GM23338 (cell line): ENCODE measurements at places on chromosomes 13 and 19.

- peaks cover 75% of the 10 kb centered on the region for H3K36me3 ChIP-seq
- H3K4me3 ChIP-seq = no peak overlapping the region
- H3K4me1 ChIP-seq = no peaks in the 10 kb centered on the region
- no peaks in the 10 kb centered on the region for H3K27me3 ChIP-seq
Observed at GRCh38 chr19:38838986-38839761, 7.6 kb upstream of the ECH1 start.

- H3K27me3 ChIP-seq = no peaks in the 10 kb centered on the region
- H3K36me3 ChIP-seq = 0 out of 2 replicates have a peak, but pooled peaks cover 6% of the 10 kb centered on the region
- no peak overlapping the region for H3K4me3 ChIP-seq
- no peak for DNase-seq
Observed at GRCh38 chr19:5058521-5059212, 89.8 kb downstream of the KDM4B start.

DNA sequence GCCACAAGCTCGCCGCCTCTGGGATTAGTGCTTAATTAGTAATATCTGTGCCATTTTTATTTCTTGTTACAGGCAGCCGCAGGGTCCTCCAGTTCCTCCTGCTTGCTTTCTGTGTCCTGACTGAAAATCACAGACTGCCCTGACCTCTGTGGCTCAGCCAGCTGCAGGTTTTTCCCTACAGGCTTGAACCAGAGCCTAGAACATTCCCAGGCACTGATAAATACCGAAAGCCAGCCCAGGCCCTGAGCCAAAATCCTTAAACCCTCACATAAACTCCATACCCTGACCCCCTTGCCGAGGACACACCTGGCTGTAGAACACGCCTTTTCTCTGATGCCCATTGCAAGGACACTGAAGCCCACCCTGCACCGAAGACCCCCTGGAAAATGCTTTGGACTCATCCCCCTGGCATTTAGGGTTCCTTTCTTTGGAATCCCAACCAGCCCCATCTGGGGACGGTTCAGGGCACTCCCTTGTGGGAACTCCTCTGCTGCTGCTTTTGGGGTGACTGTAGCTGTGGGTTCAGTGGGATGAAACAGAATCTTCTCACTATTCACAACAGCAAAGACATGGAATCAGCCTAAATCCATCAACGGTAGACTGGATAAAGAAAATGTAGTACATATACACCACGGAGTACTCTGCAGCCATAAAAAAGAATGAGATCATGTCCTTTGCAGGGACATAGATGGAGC, 15.5 kb downstream of the DPP9 start:
- no peak for DNase-seq
- H3K27ac ChIP-seq = no peak overlapping the region
- no peak overlapping the region for H3K4me3 ChIP-seq
- no peaks in the 10 kb centered on the region for H3K4me1 ChIP-seq

GRCh38 chr13:85148009-85148408, 651.2 kb downstream of the SLITRK6 start:
- no peak overlapping the region for H3K4me3 ChIP-seq
- peak; percentile 24 for DNase-seq
- no peaks in the 10 kb centered on the region for H3K27me3 ChIP-seq
- H3K4me1 ChIP-seq = no peaks in the 10 kb centered on the region

DNA sequence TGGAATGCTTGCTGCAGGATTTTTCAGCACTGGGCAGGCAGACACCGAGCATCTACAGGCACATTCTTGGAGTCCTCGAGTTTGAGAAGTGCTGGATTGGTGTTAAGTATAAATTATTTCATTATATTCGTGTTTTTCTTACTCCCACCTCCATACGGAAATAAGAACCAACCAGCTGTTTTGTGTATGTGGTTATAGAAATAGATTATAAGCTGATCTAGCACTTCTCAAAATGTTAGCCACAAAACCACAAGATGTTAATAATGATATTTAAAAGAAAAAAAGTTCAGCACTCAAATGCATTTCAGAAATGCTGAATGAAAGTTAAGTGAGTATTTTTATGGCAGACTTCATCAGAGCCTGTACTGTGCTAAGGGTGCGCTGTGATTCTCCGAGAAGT, 24.0 kb upstream of the TEX29 start:
- H3K4me1 ChIP-seq = no peaks in the 10 kb centered on the region
- H3K4me3 ChIP-seq = no peak overlapping the region
- DNase-seq = no peak
- peaks cover 5% of the 10 kb centered on the region; the same call in 1 of the 2 replicates for H3K36me3 ChIP-seq
- no peak overlapping the region for H3K27ac ChIP-seq
- H3K27me3 ChIP-seq = no peaks in the 10 kb centered on the region

DNA sequence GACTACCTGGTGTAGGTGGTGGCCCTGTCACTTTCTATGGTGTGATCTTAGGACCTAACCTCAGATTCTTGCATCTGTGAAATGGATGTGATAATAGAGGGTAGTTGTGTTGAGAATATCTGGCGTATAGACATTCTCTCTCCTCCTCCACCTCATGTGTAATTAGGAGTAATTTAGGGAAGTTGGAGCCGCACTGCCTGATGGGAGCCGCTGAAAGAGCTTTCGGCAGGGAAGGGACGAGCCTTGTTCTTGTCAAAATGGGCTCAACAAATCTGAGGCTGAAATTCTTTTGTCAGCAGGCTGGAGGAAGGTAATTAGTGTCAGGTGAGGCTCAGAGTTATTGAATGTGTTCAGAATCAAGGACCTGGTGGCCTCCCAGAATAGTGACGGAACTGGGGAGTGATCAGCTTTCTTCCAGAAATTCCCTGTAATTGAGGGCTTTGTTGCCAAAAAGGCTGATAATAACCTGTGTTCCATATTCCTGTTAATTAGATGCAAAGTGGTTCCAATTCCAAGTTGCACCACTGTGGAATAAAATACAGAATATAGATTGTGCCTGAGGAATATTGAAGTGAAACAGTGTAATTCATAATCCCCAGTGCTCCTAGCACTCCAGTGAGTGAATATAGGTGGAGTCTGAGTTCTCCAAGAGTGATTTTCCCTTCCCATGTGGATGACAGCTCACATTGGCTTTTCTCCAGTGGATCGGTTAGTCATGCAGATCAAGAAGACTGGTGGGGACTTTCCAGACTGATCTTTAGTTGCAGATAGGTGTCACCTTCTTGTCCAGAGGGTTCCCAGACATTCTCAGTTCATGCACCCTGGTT, 47.5 kb downstream of the SPATA13 start:
- H3K27ac ChIP-seq = no peak overlapping the region
- no peaks in the 10 kb centered on the region for H3K27me3 ChIP-seq
- H3K36me3 ChIP-seq = no peaks in the 10 kb centered on the region
- peaks cover 10% of the 10 kb centered on the region; the same call in 1 of the 2 replicates for H3K4me1 ChIP-seq

- H3K27ac ChIP-seq = no peak overlapping the region
- H3K4me3 ChIP-seq = no peak overlapping the region
- no peak for DNase-seq
Observed at GRCh38 chr19:11324079-11324661, 15.3 kb downstream of the RAB3D start.

- no peak for DNase-seq
- no peaks in the 10 kb centered on the region for H3K36me3 ChIP-seq
- H3K4me3 ChIP-seq = no peak overlapping the region
- no peaks in the 10 kb centered on the region for H3K4me1 ChIP-seq
Observed at GRCh38 chr13:28568286-28568685, 73.4 kb upstream of the FLT1 start.

DNA sequence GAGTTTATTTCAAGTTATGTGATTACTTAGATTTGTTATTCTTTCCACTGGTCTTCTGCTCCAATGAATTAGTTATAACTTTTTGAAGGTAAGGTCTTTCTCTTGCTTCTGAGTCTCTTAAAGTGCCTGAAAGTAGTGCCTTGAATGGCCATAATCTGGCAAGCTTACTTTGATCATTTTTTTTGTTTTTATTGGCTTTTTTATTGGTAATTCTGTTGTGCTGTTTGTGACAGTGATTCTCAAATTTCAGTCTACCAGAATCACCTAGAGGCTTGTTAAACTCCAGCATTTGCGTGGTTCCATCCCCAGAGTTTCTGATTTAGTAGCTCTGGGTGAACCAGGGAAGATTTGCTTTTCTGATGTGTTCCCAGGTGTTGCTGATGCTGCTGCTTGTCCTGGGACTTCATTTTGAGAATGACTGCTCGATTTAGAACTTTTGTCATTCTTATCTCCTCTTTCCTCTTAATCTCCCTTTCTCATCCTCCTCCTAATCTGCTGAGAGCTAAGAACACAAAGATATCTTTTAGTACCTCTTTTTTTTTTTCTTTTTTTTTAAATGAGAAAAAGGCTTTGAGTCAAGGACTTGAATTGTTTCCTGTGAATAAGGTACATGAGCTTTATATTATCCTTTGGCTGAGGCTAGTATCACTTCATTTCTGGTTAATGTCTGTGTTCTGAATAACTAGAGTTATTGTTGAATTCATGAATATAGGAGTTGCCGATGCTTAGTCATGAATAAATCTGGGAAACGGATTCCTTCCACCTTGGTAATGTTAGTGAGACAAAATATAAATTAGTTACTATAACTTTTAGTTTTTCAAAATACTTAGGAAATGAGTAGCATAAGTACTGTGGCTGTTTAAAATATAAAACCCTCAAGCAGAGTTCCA, 91.4 kb downstream of the PAN3 start:
- H3K4me3 ChIP-seq = no peak overlapping the region
- DNase-seq = peak; percentile 31
- H3K27me3 ChIP-seq = no peaks in the 10 kb centered on the region
- peaks cover 16% of the 10 kb centered on the region for H3K4me1 ChIP-seq

- no peak for DNase-seq
- H3K4me1 ChIP-seq = peaks cover 9% of the 10 kb centered on the region; the same call in 1 of the 2 replicates
- H3K4me3 ChIP-seq = no peak overlapping the region
- H3K27me3 ChIP-seq = peaks cover 93% of the 10 kb centered on the region
- H3K27ac ChIP-seq = no peak overlapping the region
Observed at GRCh38 chr19:18794692-18795091, 3.6 kb upstream of the COMP start.

- peaks cover 26% of the 10 kb centered on the region for H3K36me3 ChIP-seq
- H3K27me3 ChIP-seq = no peaks in the 10 kb centered on the region
- no peak for DNase-seq
- H3K4me3 ChIP-seq = no peak overlapping the region
- H3K27ac ChIP-seq = no peak overlapping the region
Observed at GRCh38 chr13:52022356-52022755, 2.1 kb upstream of the UTP14C start.

DNA sequence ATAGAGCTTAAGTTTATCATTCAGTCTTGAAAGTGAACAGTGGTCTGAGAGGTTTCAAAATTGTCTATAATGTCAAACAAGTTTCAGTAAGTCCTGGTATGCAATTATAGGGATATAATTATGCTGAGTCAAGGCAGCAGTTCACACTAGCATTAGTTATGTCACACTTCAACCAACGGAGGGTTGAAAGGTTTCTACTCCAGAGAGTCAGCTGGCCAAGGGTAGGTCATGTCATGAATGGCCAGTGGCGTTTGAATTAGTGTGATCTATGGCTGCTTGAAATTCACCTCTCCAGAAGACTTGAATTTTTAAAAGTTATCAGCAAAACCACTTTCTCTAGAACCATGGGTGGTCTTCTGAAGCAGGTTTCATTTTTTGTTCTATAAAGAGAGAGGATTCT, 108.6 kb downstream of the TNFRSF19 start:
- 0 out of 2 replicates have a peak, but pooled peaks cover 5% of the 10 kb centered on the region for H3K36me3 ChIP-seq
- no peak overlapping the region for H3K4me3 ChIP-seq
- H3K4me1 ChIP-seq = peaks cover 6% of the 10 kb centered on the region; the same call in 1 of the 2 replicates
- no peaks in the 10 kb centered on the region for H3K27me3 ChIP-seq

- H3K4me3 ChIP-seq = no peak overlapping the region
- no peaks in the 10 kb centered on the region for H3K27me3 ChIP-seq
- H3K27ac ChIP-seq = no peak overlapping the region
Observed at GRCh38 chr19:351976-352625, 7.5 kb upstream of the MIER2 start.

DNA sequence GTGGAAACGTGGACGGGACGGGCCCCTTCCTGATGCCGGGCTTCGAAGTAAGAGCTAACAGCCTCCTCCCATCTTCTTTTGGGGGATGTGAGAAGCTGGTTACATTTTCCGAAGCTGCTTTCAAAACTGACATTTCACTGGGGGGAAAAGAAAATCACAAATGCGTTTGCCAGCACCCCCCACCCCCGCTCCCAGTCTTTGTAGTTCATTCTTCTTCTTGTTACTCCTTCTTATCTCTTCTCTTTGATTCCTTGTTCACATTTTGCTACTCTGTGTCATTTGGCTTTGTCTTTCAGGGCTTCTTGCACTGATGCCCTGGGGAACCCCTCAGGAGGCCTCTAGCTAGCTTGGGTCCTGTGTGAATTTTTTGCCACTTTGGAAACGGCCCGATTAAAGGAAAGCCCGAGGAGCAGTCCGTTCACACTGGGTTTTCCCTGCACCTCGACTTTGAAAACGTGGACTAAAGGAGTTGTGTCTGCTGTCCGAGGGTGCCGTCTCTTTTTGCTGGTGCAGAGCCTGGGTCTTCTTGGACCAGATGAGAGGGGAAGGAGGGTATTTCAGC, 1.3 kb downstream of the CARM1 start:
- peak overlapping the region; percentile 83 for H3K4me3 ChIP-seq
- DNase-seq = no peak
- H3K36me3 ChIP-seq = no peaks in the 10 kb centered on the region
- no peaks in the 10 kb centered on the region for H3K27me3 ChIP-seq
- peaks cover 21% of the 10 kb centered on the region for H3K4me1 ChIP-seq
- H3K27ac ChIP-seq = peak overlapping the region; percentile 66; the same call in 1 of the 2 replicates

DNA sequence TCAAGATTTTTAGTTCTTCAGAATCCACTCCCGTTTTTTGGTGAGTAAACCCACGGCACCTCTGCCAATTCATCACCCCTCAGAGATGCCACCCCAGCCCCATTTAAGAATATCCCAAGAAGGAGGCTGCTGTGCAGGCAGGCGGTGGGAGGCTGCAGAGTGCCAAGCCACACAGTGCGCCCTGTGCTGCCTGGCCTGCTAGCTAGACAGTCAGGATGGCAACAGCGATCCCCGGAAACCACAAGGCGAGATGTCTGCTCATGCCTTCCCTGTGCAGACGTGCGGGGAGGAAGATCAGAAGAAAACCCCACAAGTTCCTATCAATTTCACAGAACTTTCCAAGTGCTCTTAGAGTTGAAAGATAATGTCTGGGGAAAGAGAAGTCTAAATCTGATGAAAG, 64.8 kb upstream of the GPR183 start:
- no peaks in the 10 kb centered on the region for H3K27me3 ChIP-seq
- no peak overlapping the region for H3K4me3 ChIP-seq
- H3K27ac ChIP-seq = no peak overlapping the region
- no peak for DNase-seq

DNA sequence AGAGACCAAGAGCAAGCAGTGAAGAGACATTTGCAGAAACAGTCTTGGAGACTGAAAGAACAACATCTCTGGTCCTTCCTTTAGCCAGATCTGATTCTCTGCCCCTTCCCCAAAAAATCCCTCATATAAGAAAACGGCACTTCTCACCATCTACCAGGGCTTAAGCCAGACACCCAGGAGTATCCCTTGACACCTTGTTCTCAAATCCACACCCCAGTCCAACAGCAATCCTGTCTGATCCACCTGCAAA, 1.7 kb upstream of the PLEKHG2 start:
- H3K4me1 ChIP-seq = peaks cover 47% of the 10 kb centered on the region
- H3K27me3 ChIP-seq = no peaks in the 10 kb centered on the region
- H3K36me3 ChIP-seq = no peaks in the 10 kb centered on the region

GRCh38 chr13:66618702-66619101, 611.4 kb downstream of the PCDH9 start:
- no peak overlapping the region for H3K27ac ChIP-seq
- peak; percentile 55 for DNase-seq
- H3K4me1 ChIP-seq = no peaks in the 10 kb centered on the region
- H3K4me3 ChIP-seq = no peak overlapping the region
- H3K36me3 ChIP-seq = no peaks in the 10 kb centered on the region
- no peaks in the 10 kb centered on the region for H3K27me3 ChIP-seq

- H3K4me1 ChIP-seq = no peaks in the 10 kb centered on the region
- H3K36me3 ChIP-seq = no peaks in the 10 kb centered on the region
- H3K27me3 ChIP-seq = no peaks in the 10 kb centered on the region
- DNase-seq = no peak
Observed at GRCh38 chr13:46102255-46102605, 2.6 kb downstream of the CPB2 start.

- H3K4me3 ChIP-seq = no peak overlapping the region
- H3K36me3 ChIP-seq = no peaks in the 10 kb centered on the region
- H3K4me1 ChIP-seq = no peaks in the 10 kb centered on the region
- H3K27me3 ChIP-seq = no peaks in the 10 kb centered on the region
Observed at GRCh38 chr13:56907766-56908165, 233.0 kb upstream of the PRR20A start.
